ENCODE measurements at places on chromosomes 16 and 17.

GRCh38 chr17:38565853-38566665, 39.7 kb downstream of the SRCIN1 start:
- DNase-seq, result no peak

GRCh38 chr16:80604600-80605355, 64.0 kb downstream of the DYNLRB2 start:
- peak; percentile 15 for DNase-seq

- DNase-seq, result no peak
Observed at GRCh38 chr16:27221576-27222248, 18.4 kb downstream of the KDM8 start.

DNA sequence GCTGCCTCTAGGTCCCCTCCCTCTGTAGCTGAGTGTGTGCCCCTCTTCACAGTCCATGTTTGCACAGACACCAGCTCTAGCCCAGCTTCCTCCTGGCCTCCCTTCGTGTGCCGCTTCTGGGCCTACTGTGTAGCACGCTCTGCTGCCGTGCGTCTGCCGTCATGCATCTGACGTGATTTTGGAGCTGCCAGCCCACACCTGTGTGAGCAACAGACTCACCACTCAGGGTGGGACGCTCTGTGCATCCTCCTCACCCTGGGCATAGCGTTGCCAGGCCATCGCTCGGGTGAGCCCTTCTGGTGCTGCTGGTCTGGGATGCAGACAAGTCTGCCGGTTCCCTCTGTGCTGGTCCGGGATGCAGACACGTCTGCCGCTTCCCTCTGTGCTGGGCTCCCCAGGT, 39.4 kb upstream of the ZNF750 start:
- no peak for DNase-seq

- DNase-seq, result no peak
Observed at GRCh38 chr17:43418441-43419374, 19.9 kb downstream of the ARL4D start.

GRCh38 chr17:75191584-75191983, 8.8 kb upstream of the SUMO2 start:
- no peak for DNase-seq

- no peak for DNase-seq
Observed at GRCh38 chr16:55144651-55145050, 179.4 kb upstream of the IRX6 start.

DNA sequence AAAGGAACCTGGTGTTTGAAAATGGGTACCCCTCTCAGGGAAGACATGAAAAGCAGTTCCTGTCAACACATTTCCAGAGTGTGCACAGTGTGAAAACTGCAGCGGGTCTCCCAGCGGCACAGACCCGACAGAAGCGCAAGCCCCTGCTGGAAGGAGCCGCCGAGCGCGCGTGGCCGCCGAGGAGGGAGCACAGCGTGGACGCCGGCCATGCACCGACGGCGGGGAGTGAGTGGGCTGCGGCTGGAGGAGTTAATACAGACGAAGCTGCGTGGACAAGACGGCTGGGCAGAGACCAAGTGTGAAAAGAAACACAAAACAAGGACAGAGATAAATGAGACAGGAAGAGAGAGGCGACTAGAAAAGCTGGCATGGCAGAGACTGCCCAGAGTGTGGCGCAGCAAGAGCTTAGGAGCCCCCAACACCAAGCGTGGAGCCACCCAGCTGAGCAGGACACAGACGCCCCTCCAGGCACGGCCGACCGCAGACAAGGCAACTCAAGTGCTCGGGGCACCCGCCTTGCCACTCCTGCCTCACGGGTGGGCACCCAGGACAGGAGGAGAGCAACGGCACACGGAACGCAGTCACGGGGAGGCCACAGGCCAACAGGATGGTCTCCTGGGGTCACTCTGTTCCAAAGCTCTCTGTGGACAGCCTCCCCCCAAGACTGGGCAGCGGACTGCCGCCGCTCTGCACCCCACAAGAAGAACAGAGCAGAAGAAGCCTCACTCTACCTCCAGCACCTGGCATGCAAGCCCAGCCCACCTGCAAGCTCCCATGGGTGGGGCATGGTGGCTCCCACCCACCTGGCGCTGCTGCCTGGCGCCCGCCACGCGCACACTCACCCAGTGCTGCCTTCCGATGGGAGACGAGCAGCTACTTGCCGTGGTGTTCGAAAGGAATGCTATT, 16.5 kb downstream of the SLC16A3 start:
- no peak for DNase-seq

DNA sequence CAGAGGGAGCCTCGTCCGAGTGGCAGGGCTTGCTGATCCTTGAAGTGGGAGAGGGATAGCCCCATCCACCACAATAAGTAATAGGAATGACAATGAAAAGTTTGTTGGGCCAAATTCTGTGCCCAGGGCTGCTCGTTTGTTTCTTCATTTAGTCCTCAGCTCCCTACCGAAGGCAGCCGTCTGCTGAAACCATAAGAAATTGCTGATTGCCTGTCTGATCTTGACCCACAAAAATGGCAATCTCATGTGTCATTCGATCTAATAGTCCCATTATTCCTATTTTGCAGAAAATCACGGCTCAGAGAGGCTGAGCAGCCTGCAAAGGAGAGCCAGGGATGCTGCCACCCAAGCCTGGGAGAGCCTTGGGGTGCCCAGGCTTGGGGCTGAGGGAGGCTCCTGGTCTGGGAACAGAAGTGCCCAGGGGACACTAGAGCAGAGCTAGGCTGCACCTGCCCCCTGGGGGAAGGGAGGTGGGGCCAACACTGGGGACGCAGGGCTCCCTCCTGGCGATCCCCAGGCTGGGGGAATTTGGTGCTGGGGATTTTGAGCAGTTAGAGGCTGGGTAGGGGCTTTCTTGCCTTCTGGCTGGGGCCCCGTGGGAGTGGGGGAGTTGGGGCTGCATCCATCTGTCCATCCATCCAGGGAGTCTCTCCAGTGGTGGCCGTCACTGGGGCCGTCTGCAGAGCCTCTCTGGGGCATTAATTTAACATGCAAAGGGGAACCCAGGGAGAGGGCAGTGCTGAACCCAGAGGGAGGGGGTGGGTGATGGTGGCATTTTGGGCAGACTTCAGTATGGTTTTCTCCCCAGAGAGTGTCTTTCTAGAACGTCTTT, 53.5 kb downstream of the SOCS1 start:
- no peak for DNase-seq

DNA sequence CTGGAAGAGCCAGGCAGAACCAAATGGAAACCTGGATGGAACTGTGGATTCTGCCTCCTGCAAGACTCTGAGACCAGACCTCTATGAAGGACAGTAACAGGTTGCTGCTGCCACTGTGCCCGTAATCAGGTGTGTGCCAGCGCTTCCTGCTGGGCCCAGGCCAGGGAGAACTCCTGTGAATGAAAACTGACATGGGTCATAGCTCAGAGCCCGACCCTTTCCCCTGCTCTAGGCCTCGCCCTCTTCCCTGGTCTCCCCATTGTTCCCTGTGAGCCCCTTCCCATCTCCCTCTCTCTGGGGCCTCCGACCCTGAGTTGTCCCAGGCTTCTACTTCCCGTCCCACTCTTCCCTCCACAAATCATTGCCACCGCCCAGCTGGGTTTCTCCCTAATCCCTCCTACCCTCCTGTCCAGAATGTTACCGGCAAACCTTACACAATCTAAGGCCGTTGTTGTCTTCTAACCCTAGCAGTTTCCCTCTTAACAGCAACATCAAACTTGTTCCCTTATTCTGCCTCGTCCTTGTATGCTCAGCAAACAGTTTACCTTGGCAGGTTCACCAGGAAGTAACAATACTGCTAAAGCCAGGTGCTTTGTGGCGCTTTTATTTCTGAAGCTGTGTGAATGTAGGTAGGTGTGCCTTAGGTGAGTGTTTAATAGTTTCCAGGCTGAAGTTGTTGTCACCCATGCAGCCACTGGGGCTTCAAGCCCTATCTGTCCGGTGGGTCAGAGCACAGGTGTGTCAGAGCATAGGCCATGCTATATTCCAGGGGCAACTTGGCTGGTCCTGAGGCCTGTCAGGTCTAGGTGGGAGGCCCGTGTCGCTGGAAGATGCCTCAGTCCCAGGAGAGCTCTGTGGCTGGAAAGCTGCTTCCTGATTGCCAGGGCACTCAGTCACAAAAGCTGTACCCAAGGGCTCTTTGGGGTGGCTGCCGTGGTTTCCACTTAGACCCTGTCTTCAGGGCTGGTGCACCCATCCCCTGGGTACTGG, 32.0 kb downstream of the SMPD3 start:
- DNase-seq, result no peak

DNA sequence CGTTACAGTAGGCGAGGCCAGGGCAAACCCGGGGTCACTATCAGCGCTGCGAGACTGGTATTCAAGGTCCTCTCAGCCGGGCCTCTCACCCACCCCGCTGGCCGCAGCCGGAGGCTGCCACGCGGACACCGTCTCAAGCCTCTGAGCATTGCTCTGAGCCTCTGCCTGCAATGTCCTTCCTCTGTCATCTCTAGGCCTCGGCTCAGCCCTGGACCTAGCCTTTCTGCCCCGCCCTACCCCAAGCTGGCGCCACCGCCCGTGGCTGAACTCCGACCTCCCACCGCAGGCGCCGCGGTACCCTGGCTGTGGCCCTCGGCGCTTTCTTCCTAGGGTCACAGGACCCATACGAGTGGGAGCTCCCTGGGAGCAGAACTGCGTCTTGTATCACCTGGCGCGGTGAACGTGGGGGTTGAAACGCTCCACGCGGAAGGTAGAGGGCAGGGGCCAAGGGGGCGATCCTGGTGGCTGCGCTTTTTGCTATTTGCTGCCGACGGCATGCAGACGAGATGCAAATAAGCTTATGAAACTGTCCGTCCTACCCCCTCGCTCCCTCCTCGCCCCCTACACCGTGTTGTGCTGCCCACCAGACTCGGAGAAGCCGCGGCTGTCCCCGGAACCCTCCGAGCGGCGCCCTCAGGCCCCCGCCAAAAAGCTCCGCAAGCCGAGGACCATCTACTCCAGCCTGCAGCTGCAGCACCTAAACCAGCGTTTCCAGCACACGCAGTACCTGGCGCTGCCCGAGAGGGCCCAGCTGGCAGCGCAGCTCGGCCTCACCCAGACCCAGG, 3.7 kb downstream of the DLX4 start:
- DNase-seq, result no peak

- DNase-seq, result no peak
Observed at GRCh38 chr17:80084773-80085172, 16.6 kb upstream of the GAA start.

DNA sequence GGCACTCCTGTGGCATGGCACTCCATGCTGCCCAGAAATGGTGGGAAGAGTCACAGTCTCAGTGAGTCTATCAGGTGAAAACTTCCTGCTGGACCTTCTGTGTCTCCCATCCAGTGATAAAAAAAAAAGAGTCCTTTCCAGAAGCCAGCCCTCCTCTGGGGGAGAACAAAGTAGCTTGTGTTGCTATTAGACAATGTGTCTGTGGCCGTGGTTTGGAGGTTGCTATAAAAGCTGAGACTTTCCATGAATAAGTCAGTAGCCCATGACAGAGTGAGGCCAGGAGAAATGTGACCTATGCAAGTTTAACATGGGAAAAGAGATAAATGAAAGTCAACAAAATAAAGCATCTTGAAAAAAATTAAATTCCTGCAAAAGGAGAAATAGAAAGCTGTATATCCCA, 250.7 kb upstream of the MON1B start:
- no peak for DNase-seq

GRCh38 chr16:29812754-29813643, 1.0 kb downstream of the PRRT2 start:
- no peak for DNase-seq

DNA sequence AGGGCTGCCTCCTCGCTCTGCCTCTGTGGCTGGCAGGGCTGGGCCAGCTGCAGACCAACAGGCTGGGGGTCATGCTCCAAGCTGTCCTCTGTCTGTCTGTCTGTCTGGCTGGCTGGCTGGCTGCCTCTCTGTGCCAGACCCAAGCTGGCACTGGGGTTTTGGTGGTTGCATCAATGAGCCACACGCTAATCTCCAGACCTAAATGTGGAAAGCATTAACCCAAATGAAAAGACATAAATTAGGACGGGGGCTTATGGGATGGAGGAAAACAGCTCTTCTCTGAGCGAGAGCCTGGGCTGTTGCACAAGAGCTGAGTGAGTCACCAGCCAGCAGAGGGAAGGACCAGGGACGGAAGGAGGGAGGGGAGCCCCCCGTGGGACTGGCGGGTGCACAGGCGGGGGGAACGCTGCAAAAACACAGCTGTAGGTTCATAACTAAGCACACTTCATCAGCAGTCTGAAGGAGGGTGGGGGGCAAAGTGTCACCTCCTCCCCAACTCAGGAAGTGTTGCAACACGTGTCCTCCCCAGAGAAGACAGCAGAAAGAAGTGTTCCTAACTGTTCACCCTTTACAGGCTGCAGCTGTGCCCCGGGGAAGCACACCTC, 83.4 kb downstream of the GAS7 start:
- peak; percentile 38 for DNase-seq

DNA sequence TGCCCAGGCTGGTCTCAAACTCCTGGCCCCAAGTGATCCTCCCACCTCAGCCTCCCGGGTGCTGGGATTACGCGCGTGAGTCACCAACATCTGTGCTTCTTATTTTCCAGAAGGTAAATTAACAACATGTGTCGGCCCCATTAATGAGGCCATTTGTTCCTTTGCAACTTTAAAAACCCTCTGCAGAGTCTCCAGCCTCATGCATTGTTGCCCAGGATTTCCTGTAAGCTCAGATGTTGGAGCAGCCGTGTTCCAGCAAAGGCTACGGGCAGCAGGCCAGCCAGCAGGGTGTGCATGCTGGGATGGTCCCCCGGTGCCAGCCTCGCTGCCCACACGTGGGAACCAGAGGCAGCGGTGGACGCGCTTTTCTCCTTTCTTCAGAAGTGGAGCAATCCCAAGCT, 19.1 kb upstream of the HEXD start:
- no peak for DNase-seq

GRCh38 chr16:15907863-15908478, 19.6 kb upstream of the CEP20 start:
- DNase-seq, result peak; percentile 31

DNA sequence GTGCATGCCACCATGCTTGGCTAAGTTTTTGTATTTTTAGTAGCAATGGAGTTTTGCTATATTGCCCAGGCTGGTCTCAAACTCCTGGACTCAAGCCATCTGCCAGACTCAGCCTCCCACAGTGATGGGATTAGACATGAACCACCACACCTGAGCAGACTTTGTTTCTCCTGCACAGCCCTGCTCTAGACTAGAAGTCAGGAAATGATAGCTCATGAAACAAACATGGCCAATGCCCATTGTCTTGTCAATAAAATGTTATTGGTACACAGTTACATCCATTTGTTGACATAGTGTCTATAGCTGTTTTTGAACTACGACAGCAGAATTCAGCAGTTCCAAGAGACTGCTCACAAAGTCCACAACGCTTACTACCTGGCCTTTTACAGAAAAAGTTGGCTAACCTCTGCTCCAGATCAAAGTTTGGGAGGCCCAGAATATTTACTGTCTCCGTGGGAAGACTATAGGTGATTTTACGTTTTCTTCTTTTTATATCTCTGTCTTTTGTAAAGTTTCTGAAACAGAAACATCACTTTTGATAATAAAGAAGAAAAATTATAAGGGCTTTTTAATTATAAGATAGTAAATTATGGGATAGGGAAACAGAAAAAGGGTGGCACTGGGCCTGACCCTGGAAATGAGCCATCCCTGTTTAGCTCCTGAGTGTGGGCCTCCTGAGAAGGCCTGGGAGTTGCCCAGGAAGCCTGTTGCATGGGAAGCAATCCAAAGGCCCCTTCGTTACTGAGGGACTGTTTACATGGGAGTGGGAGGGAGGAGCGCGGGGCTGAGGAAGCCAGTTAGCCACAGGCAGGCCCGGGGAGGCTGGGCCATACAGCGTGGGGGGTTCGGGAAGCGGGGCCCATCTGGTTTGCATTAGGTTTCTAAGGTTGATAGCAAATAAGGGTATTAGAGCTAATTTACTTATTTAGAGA, 201.5 kb downstream of the IRF8 start:
- no peak for DNase-seq
